ENCODE measurements at places on chromosomes 4 and X.

DNA sequence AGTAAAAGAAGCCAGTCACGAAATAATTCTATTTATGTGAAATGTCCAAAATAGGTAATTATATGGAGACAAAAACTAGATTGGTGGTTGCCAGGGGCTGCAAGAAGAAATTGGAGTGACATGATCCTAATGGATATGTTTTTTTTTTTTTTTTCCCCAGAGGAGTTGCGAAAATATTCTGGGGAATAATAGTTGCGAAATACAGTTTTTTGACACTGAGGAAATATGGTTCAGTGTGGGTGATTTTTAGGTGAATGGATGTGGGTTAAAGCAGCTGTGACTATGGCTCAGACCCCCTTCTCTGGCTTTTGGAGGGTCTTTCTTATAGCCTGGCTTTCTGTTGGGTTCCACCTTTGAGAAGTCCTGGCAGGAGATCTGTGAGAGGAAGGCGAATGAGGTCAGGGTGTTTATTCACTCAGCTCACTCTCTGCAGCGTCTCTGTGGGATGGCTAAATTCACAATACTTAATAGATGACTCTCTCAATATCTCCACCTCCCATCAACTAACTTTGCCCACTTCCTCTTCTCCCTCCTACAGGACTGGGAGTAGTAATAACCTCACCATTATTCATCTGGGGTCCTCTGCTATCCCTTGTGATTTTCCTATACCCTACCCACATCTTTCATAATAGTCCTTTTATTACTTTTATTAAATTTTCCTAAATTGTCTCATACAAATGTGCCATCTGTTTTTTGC is 15.3 kb upstream of the RAB9B start:
- peak; percentile 23 for DNase-seq

GRCh38 chrX:38233891-38234667 is 13.4 kb upstream of the SRPX start:
- DNase-seq, result peak; percentile 82

DNA sequence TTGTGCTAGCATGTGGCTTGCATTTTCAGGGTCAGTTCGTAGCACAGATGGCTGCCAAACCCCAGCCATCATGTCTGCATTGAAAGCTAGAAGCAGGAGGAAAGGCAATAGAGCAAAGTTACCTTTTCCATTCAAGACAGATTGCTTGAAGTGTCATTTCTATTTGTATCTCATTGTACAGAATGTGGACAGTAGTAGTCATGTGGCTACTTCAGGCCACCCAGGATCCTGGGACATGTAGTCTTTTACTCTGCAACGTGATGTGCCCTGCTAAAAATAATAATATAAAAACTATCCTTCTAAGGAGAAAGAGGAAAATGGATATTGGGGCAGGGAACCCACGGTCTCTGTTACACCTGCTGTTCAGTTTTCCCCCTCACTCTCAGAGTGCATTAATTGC is 118.4 kb downstream of the RAPGEF2 start:
- DNase-seq, result no peak

DNA sequence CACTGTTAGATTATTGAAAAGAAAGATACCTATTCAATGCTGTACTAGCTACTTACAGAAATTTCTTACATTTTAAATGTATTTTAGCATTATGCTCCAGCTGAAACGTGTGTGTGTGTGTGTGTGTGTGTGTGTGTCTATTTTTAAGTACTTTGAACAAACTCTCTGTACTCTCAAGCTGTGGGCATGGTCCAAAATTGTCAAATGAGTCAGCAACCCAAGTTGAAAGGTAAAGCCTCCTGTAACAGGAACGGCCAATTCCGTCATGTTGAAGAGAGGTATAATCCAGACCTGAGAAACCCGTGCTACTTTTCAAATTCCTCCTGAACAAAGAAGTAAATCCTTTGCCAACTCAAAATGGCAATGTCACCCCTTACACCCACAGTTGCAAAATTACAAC is 20.5 kb downstream of the MAOB start:
- DNase-seq, result peak; percentile 82

DNA sequence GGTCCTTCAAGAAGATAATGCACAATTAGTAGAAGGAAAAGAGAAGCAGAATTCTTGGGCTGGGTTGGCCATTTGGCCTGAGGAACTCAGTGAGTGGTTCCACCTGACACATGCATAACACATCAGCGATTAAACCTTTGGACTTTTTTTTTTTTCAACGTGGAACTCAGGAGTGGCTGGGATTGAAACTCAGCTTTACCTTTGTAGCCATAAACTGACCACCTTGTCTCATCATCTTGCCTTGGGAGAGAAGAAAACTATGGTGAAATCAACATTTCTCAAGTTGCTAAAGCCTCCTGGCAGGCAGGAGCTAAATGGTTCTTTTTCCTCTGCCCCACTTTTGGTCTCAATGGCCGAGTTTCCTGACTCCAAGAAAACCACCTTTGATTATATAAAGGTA is 16.3 kb downstream of the PTTG2 start:
- DNase-seq, result peak; percentile 59

DNA sequence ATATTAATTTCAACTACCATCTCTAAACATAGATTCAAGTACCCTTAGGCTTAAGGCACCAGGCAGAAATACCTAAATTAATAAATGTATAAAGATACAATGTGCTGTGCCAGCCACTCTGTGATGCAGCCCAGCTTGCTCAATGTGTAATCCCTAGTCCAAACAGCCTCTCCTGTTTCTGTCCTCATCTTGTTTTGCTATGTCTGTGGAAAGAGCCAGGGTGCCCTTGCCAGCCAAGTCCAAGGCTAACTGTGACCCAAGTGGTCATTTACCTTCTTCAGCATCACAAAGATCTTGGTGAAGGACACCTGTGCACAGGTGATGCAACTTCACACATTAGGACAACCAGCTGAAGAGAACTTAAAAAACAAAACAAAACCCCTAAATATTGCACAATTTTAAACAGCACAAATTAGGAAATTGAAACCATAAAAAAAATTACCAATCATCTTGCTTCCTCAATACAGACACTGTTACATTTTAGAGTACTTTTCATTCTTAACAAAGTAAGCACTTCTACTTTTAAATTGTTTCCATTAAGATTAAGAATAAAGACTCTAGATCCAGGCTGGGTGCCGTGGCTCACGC is 89.6 kb downstream of the C4orf51 start:
- DNase-seq, result no peak

- peak; percentile 57 for DNase-seq
Measured at GRCh38 chr4:183249854-183250253, 70.2 kb downstream of the CLDN22 start.

GRCh38 chrX:110131031-110131430 is 128.1 kb downstream of the TMEM164 start:
- DNase-seq, result no peak

- DNase-seq, result no peak
Measured at GRCh38 chrX:141733371-141733770, 34.8 kb upstream of the SPANXD start.

DNA sequence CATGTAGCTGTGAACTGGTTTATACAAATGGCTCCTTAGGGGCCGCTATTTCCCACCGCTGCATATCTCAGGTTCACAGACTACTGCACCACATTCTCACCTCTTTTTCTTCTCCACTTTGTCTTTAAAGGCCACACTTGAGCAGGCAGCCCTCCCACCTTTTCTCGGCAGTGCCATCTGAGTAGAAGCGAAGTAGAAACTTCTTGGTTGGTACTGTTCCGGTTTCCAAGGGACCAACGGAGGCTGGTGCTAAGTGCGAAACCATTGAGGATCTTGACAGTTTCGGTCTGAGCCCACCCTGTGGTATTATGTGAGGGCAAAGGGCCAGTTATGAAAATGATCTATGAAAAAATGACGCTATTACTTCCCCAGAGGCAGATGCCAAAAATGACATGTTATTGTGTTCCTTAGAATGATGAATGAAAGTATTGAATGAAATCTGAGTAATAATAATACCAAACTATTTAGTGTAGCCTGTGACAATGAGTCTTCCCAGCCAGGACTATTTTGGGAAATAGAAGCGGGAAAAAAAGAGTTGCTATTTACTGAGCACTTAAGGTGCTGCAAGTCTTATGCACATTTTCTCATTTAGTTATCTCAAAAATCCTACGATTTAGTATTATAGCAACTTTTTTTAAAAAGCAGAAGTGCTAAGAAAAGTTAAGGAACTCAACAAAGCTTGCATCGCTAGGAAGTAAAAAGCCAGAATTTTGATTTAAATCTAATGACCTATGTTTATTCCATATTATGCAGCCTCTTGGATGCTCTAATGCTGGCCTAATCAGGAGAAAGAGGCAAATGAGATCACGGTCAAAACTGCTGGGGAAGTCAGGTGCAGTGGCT is 29.6 kb upstream of the CHRNA9 start:
- no peak for DNase-seq

DNA sequence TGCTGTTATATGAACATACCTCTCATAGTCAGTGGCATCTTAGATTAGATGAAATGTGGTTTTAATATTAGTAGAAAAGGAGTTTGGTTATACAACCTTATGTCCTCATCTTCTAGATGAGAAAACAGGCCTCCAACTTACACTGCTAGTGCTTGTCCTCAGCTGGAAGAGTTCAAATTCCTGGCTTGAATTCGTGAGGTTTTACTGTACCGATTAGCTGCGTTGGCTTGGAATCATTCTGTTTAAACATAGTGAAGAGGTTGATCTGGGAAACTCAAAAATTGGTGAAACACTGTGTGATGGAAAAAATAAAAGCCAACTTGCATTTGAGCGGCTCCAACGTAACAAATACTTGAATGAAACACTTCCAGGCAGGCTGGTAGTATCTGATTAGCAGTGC is 81.0 kb downstream of the LNX1 start:
- DNase-seq, result no peak

GRCh38 chr4:46937493-46937892 is 28.4 kb upstream of the COX7B2 start:
- peak; percentile 11 for DNase-seq

DNA sequence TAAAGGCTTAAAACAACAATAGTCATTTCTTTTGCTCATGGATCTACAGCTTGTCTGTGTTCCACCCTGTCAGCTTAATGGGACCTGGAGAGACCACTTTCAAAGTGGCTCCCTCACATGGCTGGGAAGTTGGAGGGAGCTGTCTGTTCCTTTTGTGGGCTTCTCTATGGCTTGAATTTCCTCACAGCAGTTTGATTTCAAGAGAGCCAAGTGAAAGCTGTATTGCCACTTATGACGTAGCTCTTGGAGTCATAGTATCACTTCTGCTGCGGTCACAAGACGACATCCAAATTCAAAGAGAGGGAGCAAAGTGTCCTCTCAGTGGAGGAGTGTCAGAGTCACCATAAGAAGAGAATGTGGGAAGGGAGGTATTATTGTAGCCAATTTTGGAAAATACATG is 22.7 kb upstream of the ACSL1 start:
- DNase-seq, result no peak

GRCh38 chr4:180436361-180436760 is 1806.8 kb upstream of the TENM3 start:
- DNase-seq, result no peak

DNA sequence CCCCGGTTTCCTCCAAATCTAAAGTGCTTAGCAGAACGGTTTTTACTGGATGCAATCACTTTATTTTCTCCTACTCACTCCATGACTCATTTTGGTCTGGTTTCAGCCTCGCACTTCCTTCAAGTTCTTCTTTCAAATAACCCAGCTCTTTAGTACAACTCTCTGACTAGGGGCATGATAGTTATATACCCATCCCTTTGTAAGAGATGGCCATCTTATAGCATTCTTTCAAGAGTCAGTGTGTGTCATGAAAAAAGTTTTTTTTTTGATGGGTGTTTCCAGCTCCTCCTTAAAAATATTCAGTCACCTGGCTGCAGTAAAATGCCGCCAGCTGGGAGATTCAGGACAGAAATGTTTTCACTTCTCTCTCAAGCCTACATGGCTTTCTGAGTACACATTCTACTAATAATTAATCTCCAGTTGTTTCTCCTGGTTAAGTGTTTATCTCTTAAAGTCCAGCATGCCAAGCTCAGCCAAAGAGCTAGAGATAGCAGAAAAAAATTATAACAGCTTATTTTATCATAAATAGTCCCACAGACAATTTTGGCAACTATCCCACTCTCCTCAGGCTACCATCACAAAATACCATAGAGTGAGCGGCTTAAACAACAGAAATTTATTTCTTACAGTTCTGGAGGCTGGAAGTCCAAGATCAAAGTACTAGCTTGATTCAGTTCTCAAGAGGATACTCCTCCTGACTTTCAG is 139.3 kb downstream of the GASK1B start:
- peak; percentile 88 for DNase-seq

DNA sequence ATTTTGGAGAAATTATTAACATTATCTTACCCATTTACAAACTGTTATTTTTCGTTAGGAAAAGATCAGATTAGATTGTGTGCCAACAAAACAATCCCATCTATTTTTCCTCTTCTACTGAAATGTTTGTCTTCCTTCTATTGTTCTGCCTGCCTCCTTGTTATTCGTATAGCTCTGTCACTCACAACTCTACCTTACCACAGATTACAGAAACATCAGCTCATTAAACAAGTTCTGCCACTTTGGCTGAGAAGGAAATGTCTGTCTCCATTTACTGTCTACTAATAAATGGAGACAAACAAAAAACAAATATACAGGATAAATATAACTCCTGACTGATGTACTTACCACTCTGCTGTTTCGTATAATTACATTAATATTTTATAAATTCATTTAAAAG is 211.4 kb downstream of the ENOX2 start:
- no peak for DNase-seq

DNA sequence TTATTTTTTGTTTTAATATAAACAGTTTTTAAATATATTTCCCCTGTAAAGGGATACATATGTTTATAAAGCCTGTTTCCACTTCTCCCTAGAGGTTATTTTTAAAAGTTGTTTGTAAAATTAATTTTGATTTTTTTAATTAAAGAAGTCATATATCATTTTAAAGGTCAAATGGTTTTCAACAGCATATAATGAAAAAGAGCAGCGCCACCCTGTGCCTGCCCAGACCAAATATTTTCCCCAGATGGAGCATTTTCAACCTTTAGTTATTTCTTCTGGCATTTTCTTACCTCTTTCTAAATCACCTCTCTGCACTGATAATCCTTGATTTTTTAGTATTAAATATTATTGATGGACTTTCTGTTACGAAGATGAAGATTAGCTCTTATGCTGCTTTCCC is 21.0 kb downstream of the MSX1 start:
- DNase-seq, result no peak

- no peak for DNase-seq
Measured at GRCh38 chr4:158811216-158811540, 42.4 kb downstream of the FNIP2 start.

DNA sequence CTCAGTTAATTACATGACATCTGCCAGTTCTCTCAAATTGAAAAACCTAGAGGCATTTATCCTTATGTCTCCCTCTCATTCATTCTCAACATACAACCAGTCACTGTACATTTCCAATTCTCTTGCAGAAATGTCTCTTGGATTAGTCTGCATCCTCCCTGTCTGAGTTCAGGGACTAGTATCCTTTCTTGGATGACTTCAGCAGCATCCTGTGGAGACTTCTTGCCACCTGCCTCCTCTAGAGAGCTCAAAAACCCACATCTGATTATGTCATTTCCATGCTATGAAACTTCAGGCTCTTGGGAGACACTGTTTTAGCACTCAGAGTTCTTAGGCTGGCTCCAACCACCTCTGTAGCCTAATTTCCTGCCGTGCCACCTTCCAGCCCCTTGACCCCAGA is 515.1 kb upstream of the DIPK2B start:
- no peak for DNase-seq

GRCh38 chr4:184401397-184402171 is 72.8 kb downstream of the IRF2 start:
- no peak for DNase-seq

- DNase-seq, result no peak
Measured at GRCh38 chr4:20266215-20267082, 14.7 kb downstream of the SLIT2 start.

All from renal cortical epithelial cell (primary cell).